OCI-LY7 (cell line): ENCODE measurements at places on chromosomes 13 and 19. TPM values are rescaled to one million over a fixed set of nuclear protein-coding genes. Genes with fewer than 3 reads are reported as not detected.

ZNF714 gene
- total RNA-seq = 51.7 and 59.2 TPM in 2 replicates

- no peak for DNase-seq
These were observed 12.9 kb downstream of the ADGRE5 start for GRCh38 chr19:14394167-14394566.

- no peak for DNase-seq
These were observed 757 bp downstream of the CCDC124 start for GRCh38 chr19:17933414-17934129.

- DNase-seq = no peak
These were observed 26.3 kb downstream of the SAE1 start for GRCh38 chr19:47156861-47157430.

- no peak for DNase-seq
These were observed 105.9 kb downstream of the SIPA1L3 start for GRCh38 chr19:38012944-38013343.

GRCh38 chr19:3721887-3722442 lies 13.8 kb downstream of the TJP3 start:
- DNase-seq = no peak

DNA sequence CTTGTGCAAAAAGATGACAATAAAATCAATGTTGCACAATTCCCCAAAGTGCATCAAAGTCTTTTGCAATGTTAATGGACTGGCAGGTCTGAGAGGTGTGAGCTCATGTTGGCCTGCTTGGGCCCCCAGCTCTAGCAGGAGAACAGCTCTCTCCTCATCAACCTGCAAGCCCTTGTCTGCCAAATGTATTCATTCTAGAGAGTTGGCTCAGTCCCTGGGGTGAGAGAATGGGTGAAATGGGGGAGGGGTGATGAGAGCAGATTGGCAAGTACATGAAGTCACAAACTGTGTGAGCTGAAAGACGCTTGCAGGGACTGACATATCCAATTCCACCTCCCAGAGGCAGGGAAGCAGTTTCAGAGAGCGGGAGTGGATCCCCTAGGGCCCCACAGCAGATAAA lies 465.1 kb upstream of the ZNF507 start:
- no peak for DNase-seq

DNA sequence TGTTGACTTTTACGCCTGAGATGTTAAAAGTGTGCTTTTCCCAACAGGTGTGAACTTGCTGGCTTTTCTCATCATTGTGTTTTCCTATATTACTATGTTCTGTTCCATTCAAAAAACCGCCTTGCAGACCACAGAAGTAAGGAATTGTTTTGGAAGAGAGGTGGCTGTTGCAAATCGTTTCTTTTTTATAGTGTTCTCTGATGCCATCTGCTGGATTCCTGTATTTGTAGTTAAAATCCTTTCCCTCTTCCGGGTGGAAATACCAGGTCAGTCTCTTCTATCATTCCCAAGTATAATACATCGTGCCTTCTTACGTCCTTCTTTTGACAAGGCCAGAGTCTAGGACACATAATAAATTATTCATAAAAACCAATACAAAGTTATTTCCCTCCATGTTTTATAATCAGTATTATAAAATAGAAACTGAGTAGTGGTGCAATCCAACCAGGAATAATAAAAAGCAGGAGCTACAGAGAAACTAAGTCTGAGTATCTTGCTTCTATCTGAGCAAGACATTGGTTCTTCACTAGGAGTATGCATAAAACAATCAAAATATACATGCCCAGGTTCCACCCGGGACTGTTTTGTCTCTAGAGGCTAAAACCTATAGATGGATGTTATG lies 57.9 kb downstream of the RXFP2 start:
- no peak for DNase-seq

GRCh38 chr13:106329941-106330340 lies 205.5 kb downstream of the EFNB2 start:
- no peak for DNase-seq

- no peak for DNase-seq
These were observed 20.8 kb upstream of the SGCG start for GRCh38 chr13:23159760-23160637.

- no peak for DNase-seq
These were observed 13.0 kb upstream of the PROZ start for GRCh38 chr13:113145496-113145895.

DNA sequence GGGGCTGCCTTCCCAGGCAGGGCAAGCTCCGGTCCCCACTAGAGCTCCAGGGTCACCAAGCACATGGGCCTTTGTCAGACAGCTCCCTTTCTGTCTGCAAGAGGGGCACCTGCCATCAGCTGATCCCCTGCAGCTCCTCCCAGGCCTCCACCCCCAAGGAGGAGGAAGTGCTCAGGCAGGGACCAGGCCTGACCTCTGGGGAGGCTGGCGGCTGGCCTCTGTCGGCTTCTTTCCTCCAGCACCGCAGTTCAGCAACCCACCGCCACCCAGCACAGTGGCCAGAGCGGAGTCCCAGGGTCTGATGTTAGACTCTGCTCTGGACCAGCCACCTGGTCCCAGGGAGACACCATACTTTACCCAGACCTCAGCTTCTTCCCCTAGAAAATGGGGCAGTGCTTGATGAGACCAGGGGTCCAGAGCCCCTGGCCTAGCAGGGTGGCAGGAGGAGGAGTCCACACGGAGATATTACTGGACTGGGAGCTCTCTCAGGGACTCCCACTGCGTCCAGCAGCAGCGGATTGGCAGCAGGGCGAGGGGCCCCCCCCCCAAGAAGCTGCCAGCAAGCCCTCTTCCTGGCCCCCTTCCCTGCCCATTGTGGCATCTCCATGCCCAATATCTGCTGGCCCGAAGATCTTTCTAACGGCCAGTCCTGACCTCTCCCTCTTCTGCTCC lies 24.1 kb downstream of the NKPD1 start:
- DNase-seq = peak; percentile 76

GRCh38 chr19:33758541-33759013 lies 38.1 kb upstream of the KCTD15 start:
- DNase-seq = no peak

- DNase-seq = no peak
These were observed 29.4 kb upstream of the OLFM4 start for GRCh38 chr13:52999093-52999696.

DNA sequence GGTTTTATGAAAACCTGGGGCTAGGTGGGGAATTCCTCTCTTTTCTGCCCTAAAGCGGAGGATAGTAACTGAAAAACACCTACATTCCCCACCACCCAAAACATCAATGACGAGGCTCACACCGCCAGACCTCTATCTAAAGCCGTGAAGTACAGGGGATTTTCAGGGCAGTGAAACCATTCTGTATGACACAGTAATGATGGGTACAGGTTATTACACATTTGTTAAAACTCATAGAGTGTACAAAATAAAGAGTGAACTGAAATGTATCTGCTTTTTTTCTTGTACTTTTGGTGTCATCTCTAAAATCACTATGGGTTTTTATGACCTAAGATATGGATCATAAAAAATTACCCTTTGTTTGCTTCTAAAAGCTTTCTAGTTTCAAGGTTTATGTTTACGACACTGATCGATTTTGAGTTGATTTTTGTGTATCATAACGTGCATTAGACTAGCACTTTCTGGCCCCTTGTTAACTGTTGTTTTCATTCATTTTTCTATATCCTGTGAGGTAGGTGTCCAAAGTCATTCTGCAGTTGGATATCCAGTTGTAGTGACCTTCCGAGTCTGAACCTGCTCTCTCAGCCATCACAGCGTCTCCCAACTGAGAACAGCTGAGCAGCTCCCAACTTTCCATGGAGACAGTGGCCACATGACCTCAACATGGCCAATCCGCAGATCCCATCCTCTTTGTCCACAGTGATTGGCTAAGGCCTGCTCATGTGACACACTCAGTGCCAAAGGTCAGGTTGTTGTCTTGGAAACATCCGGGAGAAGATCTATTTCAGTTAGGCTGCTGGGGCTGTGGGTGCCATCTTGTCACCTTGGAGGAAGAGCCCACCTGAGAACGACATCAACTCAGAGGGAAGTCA lies 10.3 kb downstream of the MBD3L2B start:
- DNase-seq = no peak
